ENCODE measurements at places on chromosomes 7 and 10.

- no peak for DNase-seq
These were observed 30.7 kb upstream of the ELOVL3 start for GRCh38 chr10:102195296-102195870.

- DNase-seq = no peak
These were observed 222.5 kb downstream of the AHR start for GRCh38 chr7:17520941-17521340.

DNA sequence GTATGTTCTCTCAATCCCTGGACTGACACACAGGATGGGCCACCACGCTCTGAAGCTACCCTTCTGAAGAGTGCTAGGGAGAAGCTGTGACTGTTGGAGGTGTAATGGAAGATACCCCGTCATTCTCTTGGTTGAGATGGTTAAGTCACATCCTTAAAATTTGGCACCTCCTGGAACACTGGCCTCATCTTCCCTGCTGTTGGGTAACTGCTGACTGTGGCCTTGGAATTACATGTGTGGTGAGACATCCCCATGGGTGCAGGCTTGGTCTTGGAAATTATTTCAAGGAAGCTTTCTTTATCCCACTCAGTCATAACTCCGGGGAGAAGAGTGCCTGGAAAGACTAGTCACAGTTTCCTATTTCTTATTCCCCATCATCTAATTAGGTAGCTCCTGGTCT is 62.0 kb downstream of the LRMDA start:
- no peak for DNase-seq

GRCh38 chr7:44629829-44630522 is 23.5 kb downstream of the OGDH start:
- no peak for DNase-seq

DNA sequence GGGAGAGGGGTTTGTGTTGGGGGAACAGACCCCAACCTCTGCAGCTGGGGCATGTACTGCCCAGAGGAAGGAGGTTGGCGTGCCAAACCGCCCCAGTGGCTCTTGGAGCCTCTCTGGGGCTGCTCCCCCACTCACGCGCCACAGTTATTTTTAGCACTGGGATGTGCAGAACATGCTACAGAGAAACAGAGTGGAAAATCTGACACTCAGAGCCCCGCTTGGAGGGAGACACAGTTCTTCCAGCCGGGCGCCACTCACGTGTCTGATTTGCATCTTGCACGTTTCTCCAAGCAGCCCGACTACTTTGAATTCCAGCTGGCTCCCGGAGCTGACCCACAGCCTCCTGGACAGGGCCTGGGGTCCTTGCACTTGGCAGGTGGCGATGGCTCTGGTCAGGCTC is 182.0 kb downstream of the RPS24 start:
- DNase-seq = peak; percentile 19

DNA sequence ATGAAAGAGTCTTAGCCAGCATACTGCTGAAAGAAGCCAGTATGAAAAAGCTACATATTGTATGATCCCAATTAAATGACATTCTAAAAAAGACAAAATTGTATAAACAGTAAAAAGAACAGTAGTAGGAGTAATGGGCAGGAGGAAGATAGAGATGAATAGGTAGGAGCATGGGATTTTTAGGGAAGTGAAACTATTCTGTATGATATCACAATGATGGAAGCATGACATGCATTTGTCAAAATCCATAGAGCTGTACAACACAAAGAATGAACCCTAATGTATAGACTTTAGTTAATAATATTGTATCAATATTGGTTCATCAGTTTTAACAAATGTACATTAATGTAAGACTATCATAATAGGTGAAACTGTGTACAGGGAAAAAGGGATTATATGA is 147.9 kb downstream of the IMMP2L start:
- DNase-seq = no peak

- no peak for DNase-seq
These were observed 139.8 kb downstream of the MYOF start for GRCh38 chr10:93342366-93342765.

- DNase-seq = no peak
These were observed 3.8 kb upstream of the GRIFIN start for GRCh38 chr7:2480070-2480408.

- DNase-seq = no peak
These were observed 6.4 kb upstream of the CYP3A4 start for GRCh38 chr7:99790407-99790806.

DNA sequence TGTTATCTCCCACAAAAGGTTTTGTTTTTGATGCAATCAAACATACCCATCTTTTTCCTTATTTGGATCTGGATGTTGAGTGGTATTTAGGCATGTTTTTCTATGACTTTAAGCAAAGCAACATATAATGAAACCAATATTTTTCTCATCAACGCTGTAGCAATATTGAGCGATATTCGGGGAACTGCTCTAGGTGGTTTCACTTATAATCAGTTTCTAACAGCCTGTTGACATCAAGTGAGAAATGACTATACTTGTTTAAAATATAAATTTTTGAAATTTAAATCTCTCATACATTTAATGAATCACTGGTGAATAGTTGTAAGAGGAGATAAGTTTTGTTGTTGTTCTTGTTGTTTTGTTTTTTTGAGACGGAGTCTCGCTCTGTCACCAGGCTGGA is 52.8 kb upstream of the CCAR1 start:
- no peak for DNase-seq

DNA sequence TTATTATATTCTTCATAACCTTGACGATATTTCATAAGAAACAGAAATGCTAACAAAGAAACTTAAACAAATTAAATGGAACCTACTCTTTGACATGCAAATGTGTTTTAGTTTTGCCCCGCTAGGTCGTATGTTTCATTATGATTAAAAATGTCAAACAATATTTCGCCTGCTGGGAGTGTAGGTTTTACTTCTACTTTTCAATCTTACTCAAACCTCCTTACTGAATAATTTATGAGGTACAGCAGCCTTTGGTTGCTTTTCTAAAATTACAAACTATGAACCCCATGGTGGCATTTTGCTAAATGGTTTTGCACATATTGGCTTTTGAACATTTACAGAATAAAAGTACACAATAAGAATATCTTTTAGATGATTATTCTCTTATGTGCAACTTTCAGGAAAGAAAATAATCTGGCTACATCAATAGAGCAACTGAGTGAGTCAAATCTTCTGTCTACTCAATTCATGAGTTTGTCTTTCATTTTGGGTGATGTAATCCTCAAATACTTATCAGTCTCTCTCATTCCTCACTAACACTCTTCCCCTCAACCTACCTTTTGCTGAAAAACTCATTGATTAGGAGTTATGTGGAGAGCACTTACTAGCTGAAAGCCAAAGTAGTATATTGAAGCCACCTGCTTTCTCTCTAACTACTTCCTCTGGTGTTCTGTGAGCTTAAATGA is 1226.4 kb downstream of the XPNPEP1 start:
- no peak for DNase-seq

DNA sequence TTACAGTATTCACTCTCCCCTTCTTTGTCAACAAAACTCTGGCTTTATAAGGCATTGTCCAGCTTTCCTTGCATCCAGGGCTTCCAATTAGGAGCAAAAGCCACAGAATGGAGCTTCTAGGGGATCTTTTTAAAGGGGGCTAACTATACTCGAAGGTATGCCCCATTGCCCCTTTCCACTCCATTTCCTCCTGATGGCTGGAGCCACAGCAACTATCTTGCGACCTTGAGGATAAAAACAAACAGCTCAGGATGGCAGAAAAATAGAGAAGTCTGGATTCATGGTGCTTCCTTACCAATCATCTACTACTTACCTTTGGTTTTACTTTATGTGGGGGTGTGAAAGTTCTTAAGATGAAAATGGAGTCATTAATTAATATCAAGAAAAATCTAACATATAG is 206.3 kb upstream of the PODXL start:
- DNase-seq = no peak

DNA sequence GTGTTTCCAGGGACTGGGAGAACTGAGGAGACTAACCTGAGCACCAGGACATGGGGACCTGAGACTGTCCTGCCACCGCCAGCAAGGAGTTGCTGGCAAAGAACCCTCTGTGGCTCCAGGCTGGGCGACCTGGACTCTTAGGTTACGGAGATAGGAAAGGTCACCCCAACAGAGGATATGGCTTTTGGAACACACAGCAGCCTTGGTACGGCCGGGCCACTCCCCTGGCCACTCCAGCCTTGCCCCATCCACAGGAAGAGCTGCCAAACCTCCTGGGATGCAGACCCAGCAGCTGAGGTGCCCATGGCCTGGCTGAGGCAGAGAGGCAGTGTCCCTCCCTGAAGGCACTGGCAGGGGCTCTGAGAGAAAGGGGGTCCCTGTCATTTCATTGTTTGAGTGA is 137.8 kb downstream of the OAT start:
- no peak for DNase-seq

GRCh38 chr10:45373576-45374349 is at the start of gene ALOX5:
Gene ALOX5 (plus strand): TSS chr10:45374216. CDS start chr10:45374280, 64 bp downstream.
- DNase-seq = no peak

- no peak for DNase-seq
These were observed 332.4 kb upstream of the IGFBP3 start for GRCh38 chr7:46253520-46253919.

DNA sequence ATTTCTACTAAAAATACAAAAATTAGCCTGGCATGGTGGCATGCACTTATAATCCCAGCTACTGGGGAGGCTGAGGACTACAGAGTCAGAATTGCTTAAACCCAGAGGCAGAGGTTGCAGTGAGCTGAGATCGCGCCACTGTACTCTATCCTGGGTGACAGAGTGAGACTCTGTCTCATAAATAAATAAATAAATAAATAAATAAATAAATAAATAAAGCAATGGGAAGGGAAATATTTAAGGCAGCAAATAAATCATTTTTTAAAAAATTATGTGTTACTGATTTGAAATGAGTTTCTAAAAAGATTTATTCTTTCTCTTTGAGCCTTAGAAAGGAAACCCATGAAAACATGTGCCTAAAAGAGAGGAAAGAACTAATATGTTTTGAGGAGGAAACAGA is 45.2 kb upstream of the ZEB1 start:
- no peak for DNase-seq

GRCh38 chr10:120710076-120710475 is 141.1 kb upstream of the WDR11 start:
- no peak for DNase-seq

- DNase-seq = no peak
These were observed 186.1 kb upstream of the KLF14 start for GRCh38 chr7:130920122-130920521.

GRCh38 chr7:114972567-114972966 is 50.7 kb downstream of the MDFIC start:
- no peak for DNase-seq

GRCh38 chr7:22998519-22998896 is 15.4 kb downstream of the HYCC1 start:
- DNase-seq = no peak

GRCh38 chr10:77940627-77941026 is 14.1 kb upstream of the DLG5 start:
- DNase-seq = no peak

- no peak for DNase-seq
These were observed 3.8 kb upstream of the MRC1 start for GRCh38 chr10:17805330-17805729.

DNA sequence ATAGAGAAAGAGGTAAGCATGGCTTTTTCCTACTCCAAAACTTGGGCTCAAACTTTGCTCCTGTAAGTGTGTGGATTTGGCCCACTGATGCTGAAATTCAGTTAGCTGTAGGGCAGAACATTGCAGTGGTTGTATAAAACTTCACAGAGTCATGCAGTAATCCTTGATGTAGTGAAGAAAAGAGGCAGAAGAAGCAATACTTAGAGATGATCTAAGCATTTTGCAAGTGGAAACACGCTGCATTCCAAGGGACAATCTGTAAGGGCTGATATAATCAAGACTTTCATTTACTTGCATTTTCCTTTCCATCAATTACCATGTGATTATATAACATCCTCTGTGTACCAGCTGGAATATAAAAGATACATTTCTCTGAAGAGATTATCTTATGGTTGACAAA is 338.8 kb downstream of the DNAJB9 start:
- DNase-seq = no peak

DNA sequence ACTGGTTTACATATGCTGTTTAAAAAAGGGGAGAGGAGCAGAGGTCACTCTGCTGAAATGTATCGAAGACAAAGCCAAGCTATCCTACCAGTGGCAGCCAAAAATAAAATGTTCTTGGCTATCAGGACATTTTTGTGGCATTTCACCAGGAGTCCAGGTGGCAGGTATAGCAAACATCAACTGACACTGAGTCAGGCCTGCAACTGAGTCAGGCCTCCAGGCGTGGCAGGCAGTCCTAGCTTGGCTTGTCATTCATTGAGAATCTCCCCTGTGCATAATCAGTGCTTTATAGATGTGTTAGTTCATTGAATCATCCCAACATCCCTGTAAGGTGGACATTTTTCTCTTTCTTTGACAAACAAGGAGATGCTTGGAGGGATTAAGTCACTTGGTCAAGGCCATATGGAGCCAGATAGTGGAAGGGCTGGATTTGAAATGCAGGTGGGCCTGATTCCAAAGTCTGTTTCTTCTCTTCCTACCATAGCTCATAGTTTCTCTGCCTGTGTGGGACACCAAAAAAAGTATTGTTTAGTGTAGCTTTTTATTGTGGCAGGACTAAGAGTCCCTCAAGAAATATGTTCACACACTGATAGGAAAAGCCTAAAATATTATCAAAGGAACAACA is 4.3 kb downstream of the DYNC1I1 start:
- no peak for DNase-seq

- no peak for DNase-seq
These were observed 69.8 kb downstream of the CDK1 start for GRCh38 chr10:60848126-60848525.

DNA sequence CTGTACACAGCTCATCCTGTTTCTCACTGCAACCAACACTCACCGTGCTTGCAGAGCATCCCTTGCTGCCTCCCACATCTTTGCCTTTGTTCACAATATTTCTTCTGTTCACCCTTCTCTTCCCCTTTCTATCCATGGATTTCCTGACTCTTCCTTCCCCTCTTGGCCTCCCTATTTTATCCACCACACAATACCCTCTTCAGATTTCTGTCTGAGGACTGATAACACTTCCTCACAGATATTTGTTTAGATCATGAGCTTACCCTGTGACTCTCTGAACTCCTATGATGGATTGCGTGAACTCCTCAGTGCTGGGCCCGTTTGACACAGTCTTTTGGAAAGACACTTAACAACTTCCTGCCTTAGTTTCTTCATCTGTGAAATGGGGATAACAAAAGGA is 62.8 kb upstream of the GPR158 start:
- DNase-seq = no peak

GRCh38 chr10:131778842-131779241 is 122.0 kb upstream of the PPP2R2D start:
- DNase-seq = no peak

DNA sequence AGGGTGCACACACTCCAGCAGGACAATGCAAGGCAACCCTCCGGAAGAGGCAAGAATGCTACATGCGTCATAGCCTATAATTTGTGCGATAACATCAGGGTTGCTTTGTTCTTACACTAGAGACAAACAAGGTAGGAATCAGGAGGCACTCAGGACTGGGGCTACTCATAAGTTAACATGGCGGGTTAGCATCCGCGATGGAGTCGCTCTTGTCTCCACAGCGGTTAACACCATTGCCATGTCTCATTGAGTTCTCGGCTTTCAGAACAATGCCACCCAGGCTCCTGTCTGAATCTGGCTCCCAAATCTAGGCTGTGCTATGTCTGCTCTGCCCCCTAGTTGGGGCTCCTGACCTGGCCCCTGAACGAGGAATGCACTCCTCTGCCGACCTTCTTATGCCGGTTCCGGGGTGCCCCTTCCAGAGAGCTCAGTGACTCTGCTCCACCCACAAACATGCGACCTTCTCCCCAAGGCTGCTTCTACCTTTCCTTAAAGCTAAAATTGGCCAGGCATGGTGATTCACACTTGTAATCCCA is 24.9 kb upstream of the SLF2 start:
- DNase-seq = no peak

Data from stimulated activated CD4-positive, alpha-beta T cell treated with anti-CD3 and anti-CD28 coated beads, Interleukin-1b, Interleukin-23, amount 100 ng/mL, for 48 hours (primary cell).